Peyer's patch (tissue), 4 donors: ENCODE measurements at places on chromosomes 4 and X. TPM values are rescaled to one million over a fixed set of nuclear protein-coding genes. Genes with fewer than 3 reads are reported as not detected.
A peak's percentile ranks its signal among the peaks of the same experiment; 100 is the strongest.

The SPACA5 gene
- total RNA-seq = not detected

- DNase-seq = no peak
These were observed 331.5 kb upstream of the PABPC4L start for GRCh38 chr4:134533068-134533467.

GRCh38 chrX:96425200-96425599, 259.4 kb upstream of the DIAPH2 start:
- no peak for DNase-seq

GRCh38 chr4:7781366-7781765, 158.3 kb downstream of the AFAP1 start:
- no peak for DNase-seq

The PDZD4 gene
- 1.5 TPM for total RNA-seq

The STS gene
- total RNA-seq = 5.6 TPM

DNA sequence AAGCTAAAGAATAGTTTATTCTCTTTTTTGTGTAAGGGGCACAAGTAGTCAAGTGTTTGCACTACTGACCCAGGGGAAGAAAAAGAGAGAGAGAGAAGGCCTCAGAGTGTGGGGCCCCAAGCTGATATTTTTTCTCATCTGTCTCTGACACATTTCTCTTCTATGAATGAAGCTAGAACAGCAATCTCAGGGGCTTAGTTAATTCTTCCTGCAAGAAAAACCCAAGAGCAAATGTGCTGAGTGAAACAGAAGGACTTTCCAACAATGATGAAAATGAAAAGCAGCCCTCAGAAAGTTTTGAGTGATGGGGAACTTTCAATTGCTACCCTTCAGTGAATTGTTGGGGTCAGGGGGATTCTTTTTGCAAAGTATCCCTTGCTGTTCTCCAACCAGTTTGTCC, 9.2 kb upstream of the MSN start:
- no peak for DNase-seq

- DNase-seq = no peak
These were observed 11.5 kb downstream of the LARP7 start for GRCh38 chr4:112648263-112649054.

GRCh38 chrX:73964579-73964978, 339.4 kb upstream of the ZCCHC13 start:
- no peak for DNase-seq

- DNase-seq = no peak
These were observed 441 bp upstream of the ARHGAP4 start for GRCh38 chrX:153926552-153926857.

DNA sequence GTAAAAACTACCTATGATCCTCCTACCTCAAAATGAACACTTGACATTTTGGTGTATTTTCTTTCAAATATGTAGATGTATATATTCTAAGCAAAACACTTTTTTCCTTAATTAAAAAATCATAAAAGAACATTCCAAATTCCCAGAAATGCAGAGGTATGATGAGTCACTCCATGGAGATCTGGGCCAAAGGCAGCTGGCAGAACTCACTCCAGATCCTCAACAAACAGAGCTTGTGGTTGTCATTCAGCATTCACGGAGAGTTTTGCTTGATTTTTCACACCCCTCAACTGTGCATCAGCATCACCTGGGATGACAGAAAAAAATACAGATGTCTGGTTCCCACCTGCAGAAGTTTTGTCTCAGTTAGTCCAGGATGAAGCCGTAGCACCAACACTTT, 144.6 kb downstream of the KIT start:
- no peak for DNase-seq

- no peak for DNase-seq
These were observed 77.5 kb upstream of the CLCN4 start for GRCh38 chrX:10079231-10079630.

GRCh38 chrX:53224860-53225797, at the start of gene KDM5C:
TSS of gene KDM5C (minus strand) at chrX:53225207. CDS start at chrX:53224889, 318 bp downstream.
- DNase-seq = peak; percentile 98

DNA sequence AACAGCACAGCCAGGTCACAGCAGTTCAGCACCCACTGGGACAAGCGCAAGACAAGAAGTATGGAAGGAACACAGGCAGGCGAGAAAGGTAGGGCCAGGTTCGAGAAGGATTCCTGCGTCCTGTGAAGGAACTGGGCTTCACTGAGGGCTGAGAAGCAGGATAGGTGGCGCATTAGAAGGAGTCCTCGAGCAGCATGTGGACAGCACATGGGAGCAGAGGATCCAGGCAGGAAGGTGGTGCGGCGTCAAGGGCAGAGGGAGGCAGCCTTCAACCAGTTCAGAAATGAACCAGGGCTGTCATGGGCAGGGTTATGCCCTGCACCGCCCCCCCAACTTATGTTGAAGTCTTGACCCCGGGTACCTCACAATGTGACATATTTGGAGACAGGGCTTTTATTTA, 30.8 kb upstream of the LAP3 start:
- no peak for DNase-seq

GRCh38 chrX:23844502-23845138, 61.6 kb downstream of the SAT1 start:
- no peak for DNase-seq

DNA sequence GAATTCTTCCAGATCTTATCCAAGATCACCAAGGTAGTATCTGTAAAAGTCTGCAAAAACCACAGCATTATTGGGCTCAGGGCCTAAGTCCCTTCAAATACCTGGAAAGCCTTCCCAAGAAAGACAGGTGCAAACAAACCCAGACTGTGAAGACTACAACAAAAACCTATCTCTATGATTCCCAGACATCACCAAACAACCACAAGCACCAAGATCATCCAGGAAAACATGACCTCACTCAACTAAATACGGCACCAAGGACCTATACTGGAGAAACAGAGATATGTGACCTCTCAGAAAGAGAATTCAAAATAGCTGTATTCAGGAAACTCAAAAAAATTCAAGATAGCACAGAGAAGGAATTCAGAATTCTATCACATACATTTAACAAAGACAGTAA, 15.3 kb downstream of the TCEAL1 start:
- no peak for DNase-seq

The WWC2 gene
- total RNA-seq = 9.7 TPM

GRCh38 chr4:85774000-85774399, 299.1 kb downstream of the ARHGAP24 start:
- DNase-seq = no peak

DNA sequence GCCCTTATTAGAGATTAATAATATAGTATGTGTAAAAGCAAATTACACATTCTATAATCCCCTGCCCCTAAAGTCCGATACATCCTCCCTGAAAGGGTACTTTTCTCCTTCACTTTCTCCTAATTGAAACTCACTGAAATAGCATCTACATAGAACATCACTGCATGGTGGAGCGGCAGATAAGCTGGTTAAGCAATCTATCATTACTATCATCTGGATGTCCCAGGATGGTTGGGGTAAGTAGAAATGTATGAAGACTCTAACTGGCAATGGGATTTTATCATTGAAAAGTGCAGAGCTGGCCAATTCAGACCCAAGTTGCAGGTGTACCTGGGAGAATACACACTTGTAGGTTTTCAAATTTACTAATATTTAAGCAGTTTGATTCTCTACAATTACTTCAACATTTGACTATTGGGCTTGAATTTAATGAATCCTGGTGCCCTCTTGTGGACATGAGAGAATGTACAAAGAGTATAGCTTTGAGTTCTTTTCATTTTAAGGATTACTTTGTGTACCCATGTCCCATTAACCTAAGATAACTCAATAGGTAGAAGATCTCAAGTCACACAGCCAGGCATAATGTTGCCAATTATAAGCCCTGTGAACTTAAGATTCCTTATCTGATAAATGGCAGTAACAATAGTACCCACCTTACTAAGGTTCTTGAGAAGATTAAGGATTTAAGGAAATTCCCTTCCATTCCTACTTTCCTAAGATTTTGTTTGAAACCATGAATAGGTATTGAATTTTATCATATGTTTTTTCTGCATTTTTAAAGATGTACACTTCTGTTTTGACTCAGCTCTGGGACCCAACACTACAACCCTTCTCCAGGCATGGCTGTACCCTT, 69.8 kb downstream of the SHROOM3 start:
- DNase-seq = no peak

DNA sequence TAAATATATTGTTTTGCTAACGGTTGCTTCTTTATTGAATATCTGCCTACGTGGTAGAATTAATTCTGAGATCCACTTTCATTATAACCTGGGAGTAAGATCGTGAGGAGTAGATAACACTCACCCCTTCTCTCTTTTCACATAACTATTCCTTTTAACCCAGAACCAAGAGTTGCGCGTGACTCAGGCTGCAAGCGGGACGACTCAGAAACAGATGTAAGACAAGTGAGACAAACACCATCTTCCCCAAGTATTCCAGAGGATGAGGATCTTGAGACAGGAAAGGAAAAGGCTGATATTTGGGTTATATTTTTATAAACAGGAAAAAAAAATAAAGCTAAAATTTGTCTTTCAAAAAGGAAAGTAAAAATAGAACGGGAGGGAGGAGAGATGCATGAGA, 318.8 kb upstream of the NOCT start:
- DNase-seq = no peak

DNA sequence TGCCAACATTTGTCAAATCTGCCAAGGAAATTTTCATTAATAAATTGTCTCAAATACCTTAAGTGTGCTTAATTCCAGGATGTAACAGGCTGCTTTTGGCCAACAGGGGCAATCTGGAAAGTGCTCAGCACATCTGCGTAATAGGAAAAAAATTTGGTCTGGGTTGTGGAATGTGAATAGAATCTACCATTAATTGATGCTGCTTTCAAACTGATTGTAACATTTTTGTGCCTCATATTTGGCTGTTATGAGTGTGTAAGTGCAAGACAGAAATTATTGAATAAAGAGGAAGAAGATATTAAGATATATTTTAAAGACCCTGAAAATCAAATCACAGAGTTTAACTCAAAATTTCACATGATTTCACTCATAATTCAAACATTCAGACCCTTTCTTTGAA, 41.1 kb downstream of the REELD1 start:
- DNase-seq = no peak

- no peak for DNase-seq
These were observed 197.2 kb downstream of the CBR4 start for GRCh38 chr4:168812806-168813205.

DNA sequence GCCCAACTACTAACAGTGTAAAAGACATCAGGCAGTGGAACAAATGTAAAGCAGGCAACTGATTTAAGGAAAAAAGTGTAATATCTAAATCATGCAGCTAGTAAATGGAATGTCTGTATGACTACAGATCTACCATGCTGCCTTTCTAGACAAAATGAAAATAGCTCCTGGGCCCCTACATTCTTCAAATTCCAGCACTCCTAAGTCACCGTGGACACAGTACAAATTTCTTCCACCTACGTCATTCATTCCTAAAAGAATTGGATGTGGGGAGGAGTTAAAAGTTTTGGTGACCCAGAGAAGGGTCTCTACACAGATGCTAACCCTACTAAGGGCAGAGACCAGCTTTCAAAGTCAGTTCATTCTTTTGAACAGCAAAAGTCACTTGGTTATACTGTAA, 137.2 kb upstream of the ARHGEF9 start:
- DNase-seq = no peak

The SCRG1 gene
- total RNA-seq = not detected

The MID2 gene
- total RNA-seq = 7.1 TPM

GRCh38 chrX:117743469-117744251, 372.9 kb downstream of the KLHL13 start:
- DNase-seq = peak; percentile 49

DNA sequence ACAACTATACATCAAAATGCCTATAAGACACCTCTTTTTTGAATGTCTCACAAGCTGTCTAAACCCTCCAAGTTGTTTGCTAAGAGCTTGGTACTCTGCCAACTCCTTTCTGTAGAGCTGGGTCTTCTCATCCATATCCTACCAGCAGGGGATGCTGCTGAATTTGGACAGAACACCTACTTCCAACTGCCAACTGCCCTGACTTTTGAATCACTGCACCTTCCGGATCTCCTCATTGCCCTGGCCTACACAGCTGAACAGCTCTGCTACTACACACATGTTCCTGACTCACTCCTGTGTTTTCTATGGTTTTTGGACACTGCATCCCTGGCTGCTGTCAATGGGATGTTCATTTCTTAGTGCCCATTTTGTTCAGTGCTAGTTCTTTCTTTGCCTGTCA, 18.7 kb downstream of the FAM184B start:
- DNase-seq = no peak

DNA sequence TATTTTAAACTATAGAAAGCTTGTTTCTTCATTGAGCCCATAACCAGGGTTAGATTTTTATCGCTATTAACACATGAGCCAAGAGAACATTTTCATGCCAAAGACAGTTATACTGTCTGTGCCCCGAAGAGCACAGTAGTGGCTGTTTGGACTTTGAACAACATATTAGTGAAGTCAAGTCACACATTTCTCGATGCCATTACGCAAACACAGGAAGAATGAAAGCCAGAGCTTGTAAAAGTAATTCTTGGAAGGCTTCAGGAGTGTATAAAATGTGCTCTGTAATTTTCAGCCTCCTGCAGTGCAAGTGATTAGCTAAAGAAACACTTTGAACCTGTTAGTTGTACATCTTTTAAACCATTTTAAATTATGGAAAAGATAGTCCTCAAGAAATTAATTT, 590.7 kb upstream of the PITX2 start:
- no peak for DNase-seq

The G6PD gene
- total RNA-seq = 65.2 TPM

DNA sequence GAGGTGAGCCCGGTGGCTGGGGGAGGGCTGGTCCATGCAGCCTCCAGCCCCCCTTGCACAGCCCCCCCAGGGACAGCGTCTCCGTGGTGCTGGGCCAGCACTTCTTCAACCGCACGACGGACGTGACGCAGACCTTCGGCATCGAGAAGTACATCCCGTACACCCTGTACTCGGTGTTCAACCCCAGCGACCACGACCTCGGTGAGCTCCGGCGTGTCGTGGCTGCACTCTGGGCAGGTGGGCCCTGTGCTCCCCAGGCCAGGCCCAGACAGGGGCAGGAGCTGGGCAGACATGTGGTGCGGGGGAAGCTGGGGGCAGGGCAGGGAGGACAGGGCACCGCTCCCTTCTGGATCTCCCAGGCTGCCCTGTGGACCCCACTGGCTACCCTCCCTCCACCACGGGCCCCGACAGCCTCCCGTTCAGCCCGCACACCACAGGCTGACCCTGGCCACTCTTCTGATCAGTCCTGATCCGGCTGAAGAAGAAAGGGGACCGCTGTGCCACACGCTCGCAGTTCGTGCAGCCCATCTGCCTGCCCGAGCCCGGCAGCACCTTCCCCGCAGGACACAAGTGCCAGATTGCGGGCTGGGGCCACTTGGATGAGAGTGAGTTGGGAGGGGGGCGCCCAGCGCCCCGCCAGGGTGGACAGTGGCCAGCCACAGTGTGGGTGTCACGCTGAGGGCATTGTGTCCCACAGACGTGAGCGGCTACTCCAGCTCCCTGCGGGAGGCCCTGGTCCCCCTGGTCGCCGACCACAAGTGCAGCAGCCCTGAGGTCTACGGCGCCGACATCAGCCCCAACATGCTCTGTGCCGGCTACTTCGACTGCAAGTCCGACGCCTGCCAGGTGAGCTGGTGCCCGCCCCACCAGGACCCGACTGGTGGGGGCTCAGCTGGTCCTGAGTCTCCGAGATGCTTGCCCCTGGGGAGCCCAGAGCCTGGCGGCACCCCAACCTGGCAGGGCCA, 5.9 kb downstream of the HGFAC start:
- DNase-seq = no peak

GRCh38 chr4:155426953-155427352, 50.2 kb upstream of the MAP9 start:
- DNase-seq = no peak

The EVC2 gene
- total RNA-seq = 32.2 TPM
